Right renal pelvis (tissue), 4 donors: ENCODE measurements at places on chromosomes 12 and 14. TPM values are rescaled to one million over a fixed set of nuclear protein-coding genes. Genes with fewer than 3 reads are reported as not detected.

The SLC6A12 gene
- polyA plus RNA-seq = 14.1 TPM

The TROAP gene
- polyA plus RNA-seq = 21.6 TPM

The ANKRD33 gene
- 0.26 TPM for polyA plus RNA-seq

The MGP gene
- 43.8 TPM for polyA plus RNA-seq

The PTPN21 gene
- polyA plus RNA-seq = 36.4 TPM

DNA sequence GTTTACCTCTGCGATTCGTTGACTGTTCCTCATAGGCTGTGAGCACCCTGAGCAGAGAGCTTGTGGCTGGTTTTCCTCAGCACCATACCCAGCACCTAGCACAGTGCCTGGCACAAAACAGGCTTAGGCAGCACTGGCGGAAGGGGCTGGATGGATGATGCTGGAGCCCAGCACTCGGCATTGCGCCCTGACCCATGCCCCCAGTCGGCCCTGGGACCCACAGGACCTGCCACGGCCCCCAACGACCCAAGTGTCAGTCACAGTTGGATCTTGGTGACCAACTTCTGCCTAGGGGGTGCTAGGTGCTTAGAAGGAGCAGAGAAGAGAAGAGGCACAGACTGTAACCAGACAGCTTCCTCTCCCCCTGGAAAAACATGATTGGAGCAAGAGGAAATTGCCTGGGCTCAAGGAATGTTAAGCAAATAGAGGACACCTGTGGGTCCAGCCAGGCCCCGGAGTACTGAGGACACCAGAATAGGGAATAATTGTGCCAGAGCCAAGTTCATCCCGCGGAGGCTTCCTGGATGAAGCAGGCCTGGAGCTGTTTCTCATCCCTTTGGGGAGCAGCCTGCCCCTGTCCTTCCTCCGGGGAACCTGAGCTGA lies 31.5 kb downstream of the DEGS2 start:
- DNase-seq = no peak

- no peak for DNase-seq
These were observed 54.3 kb upstream of the FBRSL1 start for GRCh38 chr12:132435486-132436187.

DNA sequence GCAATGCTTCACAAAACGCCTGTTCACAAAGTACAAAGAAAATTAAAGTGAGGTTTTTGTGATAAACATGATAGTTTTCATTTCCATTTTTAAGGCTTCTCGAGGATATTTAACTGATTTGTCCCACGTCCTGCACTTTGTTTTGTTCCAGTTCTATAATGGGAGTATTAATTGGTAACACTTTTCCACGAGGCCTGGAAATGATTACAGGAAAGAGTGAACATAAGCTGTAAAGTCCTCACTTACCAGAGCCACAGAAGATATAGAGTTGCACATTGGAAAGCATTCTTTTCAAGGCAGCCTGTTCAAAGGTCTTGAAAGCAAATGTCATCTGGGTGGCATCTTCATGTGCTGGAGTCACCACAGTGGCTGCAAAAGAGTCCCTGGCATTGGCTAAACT lies 1236.6 kb downstream of the BCL11B start:
- DNase-seq = peak; percentile 20

DNA sequence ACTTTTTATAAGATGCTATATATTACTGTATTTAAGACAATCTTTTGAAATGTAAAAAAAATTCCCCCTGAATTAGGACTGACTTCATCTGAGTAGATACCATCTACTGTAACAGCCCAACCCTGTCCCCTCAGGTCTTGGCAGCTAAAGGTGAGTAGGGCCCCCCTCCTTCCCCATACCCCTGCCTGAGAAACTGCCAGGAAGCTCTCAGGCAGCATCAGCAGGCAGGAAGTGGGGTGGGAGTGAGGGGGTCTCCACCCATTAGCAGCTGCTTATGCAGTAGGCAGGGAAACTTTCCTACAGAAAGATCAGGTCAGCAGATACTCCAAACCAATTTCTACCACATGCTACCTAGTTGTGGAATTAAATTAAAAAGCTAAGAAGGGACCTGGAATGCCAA lies 62.5 kb downstream of the PAX9 start:
- no peak for DNase-seq

GRCh38 chr12:65998536-65999530 lies 131.7 kb downstream of the LLPH start:
- DNase-seq = no peak
